ENCODE measurements at places on chromosomes 16 and 17. TPM values are rescaled to one million over a fixed set of nuclear protein-coding genes. Genes with fewer than 3 reads are reported as not detected.

GRCh38 chr16:29321585-29321984 is 84.9 kb downstream of the NPIPB11 start:
- no peaks in the 10 kb centered on the region for H3K27me3 ChIP-seq
- H3K27ac ChIP-seq = peak overlapping the region; percentile 25
- no peak for DNase-seq
- peaks cover 10% of the 10 kb centered on the region for H3K4me1 ChIP-seq

- DNase-seq = peak; percentile 61
- H3K27ac ChIP-seq = peak overlapping the region; percentile 92
- H3K36me3 ChIP-seq = peaks cover 8% of the 10 kb centered on the region
- peaks cover 12% of the 10 kb centered on the region for H3K27me3 ChIP-seq
- H3K4me1 ChIP-seq = peaks cover 28% of the 10 kb centered on the region
These were observed 223.4 kb upstream of the TNRC6C start for GRCh38 chr17:77735081-77735565.

DNA sequence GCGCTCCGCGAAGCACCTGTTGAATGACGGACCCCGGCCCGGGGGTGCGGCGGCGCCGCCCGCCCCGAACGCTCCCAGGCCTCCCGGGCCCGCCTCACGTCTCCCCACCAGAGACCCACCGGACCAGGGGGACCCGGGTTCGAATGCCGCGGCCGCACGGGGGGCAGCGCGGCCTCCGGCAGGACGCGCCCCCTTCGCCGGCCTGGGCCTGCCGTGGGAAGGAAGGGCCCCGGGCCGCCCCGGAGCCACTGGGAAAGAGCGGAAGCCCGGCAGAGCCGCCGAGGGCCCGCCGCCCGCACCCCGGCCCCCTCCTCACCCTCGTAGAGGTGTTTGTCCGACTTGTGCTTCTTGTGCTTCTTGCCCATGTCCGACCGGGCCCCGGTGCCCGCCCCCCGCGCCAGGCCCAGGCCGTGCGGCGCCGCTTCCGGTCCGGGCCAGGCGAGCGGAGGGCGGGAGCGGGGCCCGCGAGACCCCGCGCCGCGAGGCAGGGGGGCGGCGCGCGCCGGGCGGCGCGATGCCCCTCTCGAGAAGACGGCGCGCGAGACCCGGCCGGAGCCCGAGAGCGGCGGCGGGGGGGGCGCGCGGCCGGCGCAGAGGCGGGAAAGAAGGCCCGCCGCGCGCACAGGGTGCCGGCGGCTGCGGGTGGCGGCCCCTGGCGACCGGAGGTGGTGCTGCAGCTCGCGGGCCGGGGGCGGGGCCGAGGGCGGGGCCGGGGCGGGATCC is at the start of gene BRD7:
BRD7 (minus strand) TSS at position 579 of the 723 bp plus-strand sequence; CDS start at position 365, 214 bp downstream.
- H3K36me3 ChIP-seq = peaks cover 12% of the 10 kb centered on the region
- no peaks in the 10 kb centered on the region for H3K27me3 ChIP-seq
- peak within 1 kb of the TSS; percentile 93 for H3K4me3 ChIP-seq
- peaks cover 58% of the 10 kb centered on the region for H3K4me1 ChIP-seq
- H3K27ac ChIP-seq = peak within 1 kb of the TSS; percentile 94

DNA sequence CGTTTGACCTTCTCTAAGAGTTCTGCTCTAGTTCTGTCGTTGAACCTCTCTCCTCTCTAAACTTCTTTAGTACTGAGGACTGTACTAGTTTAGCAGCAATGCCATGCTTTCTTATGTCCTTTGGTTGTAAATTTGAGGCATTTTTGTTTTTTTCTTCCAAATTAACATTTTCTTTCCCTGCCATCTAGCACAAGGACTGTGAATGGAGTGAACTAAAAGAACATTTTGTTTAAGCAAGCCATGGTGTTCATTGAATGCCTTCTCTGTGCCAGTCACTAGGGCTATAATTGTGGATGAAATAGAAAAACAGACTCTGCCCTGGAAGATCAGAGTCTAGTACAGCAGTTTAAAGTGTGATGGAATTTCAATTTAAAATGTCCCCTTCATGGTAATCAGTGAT is 137.9 kb downstream of the FTO start:
- H3K4me1 ChIP-seq = peaks cover 35% of the 10 kb centered on the region
- H3K27ac ChIP-seq = no peak overlapping the region
- H3K4me3 ChIP-seq = no peak overlapping the region
- H3K27me3 ChIP-seq = no peaks in the 10 kb centered on the region

- H3K36me3 ChIP-seq = peaks cover 14% of the 10 kb centered on the region
- H3K27ac ChIP-seq = no peak overlapping the region
- peaks cover 30% of the 10 kb centered on the region for H3K4me1 ChIP-seq
- DNase-seq = no peak
These were observed 4.4 kb downstream of the FDXR start for GRCh38 chr17:74868251-74868907.

The SHISA9 gene
- total RNA-seq = not detected

DNA sequence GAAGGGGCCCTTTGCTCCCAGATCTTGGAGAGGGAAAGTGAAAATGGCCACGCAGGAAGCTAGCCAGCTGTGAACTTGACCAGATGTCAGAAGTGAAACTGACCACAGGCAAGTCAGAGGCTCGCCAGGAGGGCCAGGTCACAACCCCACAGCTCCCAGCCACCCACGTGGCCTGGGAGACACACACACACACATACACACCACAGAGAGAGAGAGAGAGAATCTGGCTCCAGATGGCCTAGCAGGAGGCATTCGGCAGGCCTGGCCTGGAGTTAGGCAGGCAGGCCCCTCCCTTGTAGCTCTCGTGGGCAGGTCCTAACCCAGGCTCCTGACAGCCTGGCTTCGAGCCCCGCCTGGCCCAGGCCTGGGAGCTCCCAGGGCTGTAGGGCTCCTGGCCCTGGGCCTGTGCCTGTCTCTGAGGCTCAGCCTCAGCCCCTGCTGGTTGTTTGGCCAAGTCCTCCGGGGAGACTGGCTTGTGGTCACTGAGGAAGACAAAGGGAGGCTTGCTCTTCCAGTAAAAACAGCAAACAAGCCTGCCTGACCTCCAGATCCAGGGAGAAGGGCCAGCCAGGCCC is 20.2 kb downstream of the NGFR start:
- H3K4me3 ChIP-seq = no peak overlapping the region
- no peaks in the 10 kb centered on the region for H3K36me3 ChIP-seq
- H3K27me3 ChIP-seq = no peaks in the 10 kb centered on the region

The ARL17B gene
- 18.0 TPM for total RNA-seq

DNA sequence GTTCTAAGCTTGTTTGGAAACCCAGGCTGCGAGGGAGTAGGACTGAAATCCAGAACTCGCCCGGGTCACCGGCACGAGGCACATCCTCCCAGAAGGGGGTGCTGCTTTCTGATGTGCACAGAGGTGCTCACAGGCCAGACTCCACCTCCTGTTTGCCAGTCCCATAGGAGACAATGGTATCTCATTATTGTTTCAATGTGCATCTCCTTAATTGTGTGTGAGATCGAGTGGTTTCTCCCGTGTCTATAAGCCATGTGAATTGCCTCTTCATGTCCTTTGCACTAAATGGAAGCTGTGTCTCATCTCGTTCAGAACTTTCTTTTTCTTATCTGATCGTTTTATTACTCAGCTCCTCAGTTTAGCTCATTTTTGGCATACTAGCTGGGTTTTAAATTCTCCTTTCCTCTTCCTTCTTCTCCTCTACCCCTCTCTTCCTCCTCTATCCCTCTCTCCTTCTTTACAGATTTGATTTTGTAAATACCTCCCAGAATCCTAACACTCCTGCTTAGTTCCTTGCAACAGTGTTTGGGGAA is 32.1 kb upstream of the PRKCB start:
- DNase-seq = no peak
- no peaks in the 10 kb centered on the region for H3K36me3 ChIP-seq
- no peak overlapping the region for H3K27ac ChIP-seq
- no peaks in the 10 kb centered on the region for H3K4me1 ChIP-seq
- peaks cover 32% of the 10 kb centered on the region for H3K27me3 ChIP-seq

The MYH2 gene
- total RNA-seq = not detected

- no peaks in the 10 kb centered on the region for H3K36me3 ChIP-seq
- DNase-seq = no peak
- H3K27me3 ChIP-seq = peaks cover 92% of the 10 kb centered on the region
- H3K4me3 ChIP-seq = peak overlapping the region; percentile 60
- H3K27ac ChIP-seq = no peak overlapping the region
These were observed 923 bp downstream of the TLCD3B start for GRCh38 chr16:30030011-30030685.

The PLXDC1 gene
- total RNA-seq = 17.0 TPM

The FADS6 gene
- 0.85 TPM for total RNA-seq

GRCh38 chr16:89446975-89447293 is 43.4 kb downstream of the ANKRD11 start:
- H3K4me3 ChIP-seq = no peak overlapping the region
- H3K27ac ChIP-seq = peak overlapping the region; percentile 51
- H3K27me3 ChIP-seq = no peaks in the 10 kb centered on the region

The NAGS gene
- total RNA-seq = 0.42 TPM

DNA sequence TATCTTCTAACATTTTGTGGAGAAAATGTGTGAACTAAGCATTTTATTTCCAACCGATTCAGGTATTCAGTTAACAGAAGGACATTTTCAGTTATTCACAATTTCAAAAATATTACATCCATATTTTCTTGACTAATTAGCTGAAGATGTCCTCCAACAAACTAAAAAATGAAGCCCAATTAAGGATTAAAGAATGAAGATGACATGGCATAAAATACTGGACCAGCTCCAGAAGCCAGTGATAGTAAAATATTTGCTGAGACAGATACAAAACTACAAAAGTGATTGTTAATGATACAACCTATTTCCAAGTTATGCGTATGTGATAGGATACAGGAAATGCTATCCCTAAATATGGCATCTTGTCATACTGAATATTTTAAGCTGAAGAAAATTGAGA is 48.6 kb downstream of the PMP22 start:
- H3K4me3 ChIP-seq = no peak overlapping the region
- no peak overlapping the region for H3K27ac ChIP-seq
- H3K36me3 ChIP-seq = no peaks in the 10 kb centered on the region
- DNase-seq = no peak
- peaks cover 8% of the 10 kb centered on the region for H3K4me1 ChIP-seq
- no peaks in the 10 kb centered on the region for H3K27me3 ChIP-seq

DNA sequence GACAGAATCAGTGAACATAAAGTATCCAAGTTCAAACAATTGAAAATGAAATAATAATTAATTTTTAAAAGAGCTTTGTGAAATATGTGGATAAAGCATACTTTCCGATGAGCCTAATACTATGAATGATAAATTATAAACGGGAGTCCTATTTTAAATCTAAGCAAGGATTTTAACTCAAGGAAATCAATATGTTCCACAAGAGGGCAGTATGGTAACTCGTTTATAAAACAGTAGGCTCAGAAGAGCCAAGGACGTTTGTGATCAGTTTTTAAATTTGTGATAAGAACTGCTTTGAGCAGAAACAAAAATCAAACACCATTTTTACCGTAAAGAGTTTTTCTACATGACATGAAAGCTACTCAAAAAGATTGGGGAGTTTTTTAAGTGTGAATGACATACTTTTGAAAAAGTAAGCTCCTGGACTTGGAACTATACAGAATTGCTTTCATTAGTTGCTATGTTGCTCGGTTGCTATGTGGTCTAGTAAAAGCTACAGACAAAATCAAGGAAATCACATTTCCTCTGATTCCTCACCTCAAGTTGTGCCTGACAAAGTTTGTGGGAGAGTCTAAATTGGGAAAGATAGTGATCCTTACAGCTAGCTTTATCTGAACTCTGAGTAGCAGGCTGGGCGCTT is 11.8 kb upstream of the TEKT1 start:
- H3K4me1 ChIP-seq = no peaks in the 10 kb centered on the region
- H3K27me3 ChIP-seq = peaks cover 92% of the 10 kb centered on the region
- no peak for DNase-seq
- H3K4me3 ChIP-seq = no peak overlapping the region

DNA sequence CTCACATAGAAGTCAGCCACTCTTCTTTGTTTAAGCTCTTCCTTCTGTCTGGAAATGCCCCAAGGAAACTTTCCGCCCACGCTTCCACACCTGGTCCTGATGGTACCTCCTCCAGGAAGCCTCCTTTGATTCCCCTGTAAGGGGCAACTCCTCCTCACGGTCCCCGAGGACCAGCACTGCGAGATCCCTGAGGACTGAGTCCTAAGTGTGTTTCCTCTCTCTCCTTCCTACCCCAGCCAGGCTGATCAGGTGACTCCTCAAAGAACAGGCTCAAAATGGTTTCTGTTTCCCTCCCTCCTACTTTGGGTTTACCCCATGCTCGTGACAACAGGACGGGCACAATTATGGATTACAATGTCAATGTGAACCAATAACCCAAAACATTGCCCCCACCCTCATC is 63.0 kb upstream of the MED9 start:
- H3K27ac ChIP-seq = no peak overlapping the region
- no peaks in the 10 kb centered on the region for H3K4me1 ChIP-seq
- H3K4me3 ChIP-seq = no peak overlapping the region
- no peaks in the 10 kb centered on the region for H3K36me3 ChIP-seq

The PRR15L gene
- 3.4 TPM for total RNA-seq

The ACSM2A gene
- not detected for total RNA-seq

The TMEM235 gene
- total RNA-seq = 1.5 TPM

GRCh38 chr16:81514568-81515258 is 70.1 kb downstream of the CMIP start:
- DNase-seq = no peak
- H3K27ac ChIP-seq = peak overlapping the region; percentile 34
- peaks cover 11% of the 10 kb centered on the region for H3K4me1 ChIP-seq
- no peak overlapping the region for H3K4me3 ChIP-seq
- H3K36me3 ChIP-seq = peaks cover 19% of the 10 kb centered on the region
- no peaks in the 10 kb centered on the region for H3K27me3 ChIP-seq

The SLC38A8 gene
- not detected for total RNA-seq

GRCh38 chr16:70705056-70705455 is 19.2 kb upstream of the MTSS2 start:
- no peaks in the 10 kb centered on the region for H3K36me3 ChIP-seq
- no peak overlapping the region for H3K27ac ChIP-seq
- no peak for DNase-seq
- H3K27me3 ChIP-seq = no peaks in the 10 kb centered on the region
- H3K4me1 ChIP-seq = peaks cover 55% of the 10 kb centered on the region

GRCh38 chr17:82690786-82691489 is 7.6 kb downstream of the RAB40B start:
- H3K27ac ChIP-seq = no peak overlapping the region
- H3K4me3 ChIP-seq = no peak overlapping the region
- peaks cover under 1% of the 10 kb centered on the region for H3K27me3 ChIP-seq

DNA sequence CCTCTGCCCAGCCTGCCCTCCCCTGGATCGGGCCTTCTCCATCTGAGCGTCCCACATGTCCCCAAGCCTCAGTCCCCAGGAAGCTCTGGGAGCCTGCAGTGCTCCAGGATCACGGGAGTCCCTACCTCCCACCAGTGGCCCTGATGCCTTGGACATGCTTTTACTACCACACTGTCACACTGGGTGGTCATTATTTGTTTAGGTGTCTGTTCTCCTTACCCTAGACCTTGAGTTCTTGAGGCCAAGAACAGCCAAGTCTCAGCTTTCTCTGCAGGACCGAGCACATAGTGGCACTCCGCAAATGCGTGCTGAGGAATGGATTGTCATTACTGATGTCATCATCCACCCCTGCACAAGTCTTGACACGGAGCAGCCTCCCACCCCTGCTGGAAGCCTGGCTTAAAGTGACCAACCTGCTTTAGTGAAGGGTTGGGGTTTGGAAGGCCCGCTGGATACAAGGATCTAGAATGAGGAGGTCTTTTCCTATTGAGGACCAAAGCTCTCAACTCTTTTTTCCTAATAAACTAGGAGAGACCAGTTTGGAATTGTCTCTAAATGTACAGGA is 132.9 kb upstream of the CRHR1 start:
- no peak overlapping the region for H3K4me3 ChIP-seq
- DNase-seq = no peak
- H3K4me1 ChIP-seq = no peaks in the 10 kb centered on the region
- H3K36me3 ChIP-seq = no peaks in the 10 kb centered on the region
